ENCODE measurements at places on chromosomes 5 and 9.

- DNase-seq, result no peak
Observed at GRCh38 chr9:26945591-26945990, 1.5 kb downstream of the PLAA start.

- DNase-seq, result no peak
Observed at GRCh38 chr5:100856462-100856861, 46.6 kb downstream of the ST8SIA4 start.

- DNase-seq, result peak; percentile 92
Observed at GRCh38 chr5:132428484-132429462, 59.3 kb downstream of the SLC22A5 start.

GRCh38 chr5:62000646-62001045 is 305.4 kb upstream of the KIF2A start:
- DNase-seq, result no peak

- peak; percentile 63 for DNase-seq
Observed at GRCh38 chr9:95857124-95857523, 18.4 kb upstream of the ERCC6L2 start.

DNA sequence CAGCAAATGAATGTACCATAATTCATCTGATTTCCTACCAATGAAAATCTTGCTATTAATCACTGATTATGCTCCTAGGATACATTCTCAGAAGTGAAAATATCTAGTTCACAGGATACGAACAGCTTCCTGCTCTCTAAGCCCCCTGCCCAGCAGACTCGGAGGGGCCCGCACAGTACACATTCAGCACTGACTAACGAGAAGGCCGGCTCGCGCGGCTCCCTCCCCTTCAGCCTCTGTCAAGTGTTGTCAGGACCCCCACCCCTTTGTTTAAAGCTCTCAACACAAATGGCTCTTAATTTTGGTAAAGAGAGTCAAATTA is 82.0 kb downstream of the PRRT1B start:
- DNase-seq, result no peak

GRCh38 chr9:134455934-134456755 is 129.9 kb downstream of the RXRA start:
- peak; percentile 98 for DNase-seq

- no peak for DNase-seq
Observed at GRCh38 chr9:8857926-8858595, 1058.5 kb upstream of the DMAC1 start.

GRCh38 chr9:123866497-123866896 is 63.4 kb downstream of the DENND1A start:
- DNase-seq, result peak; percentile 26

GRCh38 chr9:93959739-93960154 is 4.6 kb upstream of the BARX1 start:
- no peak for DNase-seq

DNA sequence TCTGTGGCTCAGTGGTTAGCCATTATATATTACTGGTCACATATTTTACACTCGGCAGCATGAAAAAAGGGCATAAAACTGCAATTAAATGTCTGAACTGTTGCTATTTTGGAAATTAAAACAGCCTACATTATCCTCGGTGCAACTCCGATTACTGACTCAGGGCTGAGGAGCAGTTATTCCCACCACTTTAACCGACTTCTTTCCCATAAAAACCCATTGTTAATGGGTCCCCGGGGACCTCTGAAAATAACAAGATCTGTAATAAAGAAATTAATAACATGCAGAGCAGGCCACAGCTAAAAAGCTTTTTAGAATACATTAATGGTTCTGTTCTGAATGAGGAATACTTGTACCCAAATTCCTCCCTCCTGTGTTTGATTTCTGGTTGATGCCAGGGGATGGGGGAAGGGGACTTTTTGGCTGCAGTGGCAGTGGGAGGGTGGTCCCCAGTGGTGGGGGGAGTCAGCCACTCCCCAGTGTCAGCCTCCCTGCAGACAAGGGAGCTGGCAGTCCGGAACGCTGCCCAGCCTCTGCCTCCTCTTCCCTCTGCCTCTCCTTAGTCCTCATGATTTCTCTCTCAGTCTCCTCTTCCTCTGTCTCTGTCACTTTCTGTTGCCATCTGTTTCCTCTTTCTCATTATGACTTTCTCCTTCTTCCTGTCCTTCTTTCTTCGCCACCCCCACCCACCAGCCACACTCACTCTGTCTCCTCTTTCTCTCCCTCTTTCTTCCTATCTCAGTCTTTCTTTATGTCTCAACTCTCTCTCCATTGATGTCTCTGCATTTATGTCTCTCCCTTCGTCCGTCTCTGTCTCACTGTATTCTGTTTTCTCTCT is 59.0 kb upstream of the ZBTB43 start:
- DNase-seq, result no peak

GRCh38 chr9:92947268-92948037 is at the start of gene FGD3:
TSS of gene FGD3 (plus strand) at chr9:92947523. CDS start at chr9:92976257, 28,734 bp downstream.
- peak; percentile 30 for DNase-seq

DNA sequence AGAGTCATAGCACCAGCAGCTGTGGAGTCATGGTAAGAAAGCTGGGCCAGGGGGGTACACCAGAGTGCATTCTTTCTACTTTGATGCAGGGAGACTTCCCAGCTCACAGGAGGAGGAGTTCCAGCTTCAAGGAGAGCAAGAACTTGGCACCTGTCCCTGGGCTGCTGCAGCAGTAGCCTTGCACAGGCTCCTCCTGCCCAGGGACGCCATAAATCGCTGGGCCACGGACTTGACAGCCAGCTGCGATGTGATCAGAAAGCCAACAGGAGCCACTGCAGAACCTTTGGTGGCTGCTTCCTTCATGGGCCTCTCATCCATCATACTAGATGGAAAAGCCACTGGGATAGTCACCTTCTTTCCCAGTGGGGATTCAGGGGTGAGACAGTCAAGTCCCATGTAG is 234.7 kb downstream of the NMUR2 start:
- no peak for DNase-seq

- no peak for DNase-seq
Observed at GRCh38 chr9:98168153-98168780, 24.2 kb downstream of the CORO2A start.

DNA sequence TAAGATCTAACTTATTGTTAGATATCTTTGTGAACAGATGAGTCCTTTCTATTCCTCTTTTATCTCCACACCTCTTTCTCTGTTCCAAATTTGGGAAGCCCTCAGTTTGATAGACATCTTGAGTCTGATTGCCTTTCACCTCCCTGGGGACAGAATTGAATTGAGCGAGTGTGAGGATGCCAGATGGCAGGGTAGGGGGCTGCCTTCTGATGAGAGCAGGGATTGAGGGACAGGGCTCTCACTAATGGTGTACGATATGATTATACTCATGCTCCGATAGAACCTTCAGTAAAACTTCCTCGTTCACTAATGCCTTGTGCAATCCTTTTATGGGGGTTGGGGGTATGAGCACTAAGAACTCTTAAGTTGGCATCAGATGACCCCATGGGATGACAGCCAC is 172.1 kb upstream of the DAP start:
- DNase-seq, result no peak

GRCh38 chr9:135414293-135414692 is 65.3 kb upstream of the PPP1R26 start:
- no peak for DNase-seq

GRCh38 chr5:10775646-10776045 is 14.6 kb upstream of the DAP start:
- no peak for DNase-seq

DNA sequence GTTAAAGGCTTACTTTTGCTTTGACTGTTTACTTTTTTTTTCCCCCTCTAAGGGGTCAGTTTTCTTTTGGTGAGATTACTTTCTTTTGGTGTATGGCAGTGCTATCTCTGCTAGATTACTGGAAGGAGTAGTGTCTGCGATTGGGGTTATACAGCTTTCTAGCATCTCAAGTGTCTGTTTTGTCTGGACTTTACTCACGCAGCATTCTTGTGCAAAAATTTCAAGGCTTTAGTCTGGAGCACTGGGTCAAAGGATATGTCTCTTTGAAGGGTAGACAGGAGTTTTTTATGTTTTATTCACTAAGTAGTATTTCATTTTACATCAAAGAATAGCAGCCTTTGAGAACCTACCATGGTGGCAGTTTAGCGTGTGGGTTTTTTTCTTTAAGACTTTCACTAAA is 52.6 kb downstream of the NDUFS4 start:
- no peak for DNase-seq

- no peak for DNase-seq
Observed at GRCh38 chr9:115093520-115093919, 24.4 kb downstream of the TNC start.

GRCh38 chr9:85715587-85715986 is 26.2 kb downstream of the AGTPBP1 start:
- DNase-seq, result no peak

- no peak for DNase-seq
Observed at GRCh38 chr5:142506756-142507155, 179.1 kb downstream of the FGF1 start.

DNA sequence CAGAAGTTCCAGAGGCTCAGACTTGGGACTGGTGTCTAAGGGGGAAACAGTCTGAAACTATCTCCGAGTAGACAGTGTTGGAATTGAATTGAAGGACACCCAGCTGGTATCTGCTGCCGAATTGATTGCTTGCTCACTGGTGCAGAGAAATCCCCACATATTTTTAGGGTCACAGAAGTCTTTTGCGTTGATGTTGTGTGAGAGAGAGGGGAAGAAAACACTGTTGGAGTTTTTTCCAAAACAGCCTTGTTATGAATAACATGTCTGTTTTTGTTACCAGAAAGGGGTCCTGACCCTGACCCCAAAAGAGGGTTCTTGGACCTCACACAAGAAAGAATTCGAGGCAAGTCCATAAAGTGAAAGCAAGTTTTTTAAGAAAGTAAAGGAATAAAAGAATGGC is 81.3 kb downstream of the ALDH7A1 start:
- DNase-seq, result no peak

- DNase-seq, result no peak
Observed at GRCh38 chr5:80156156-80156555, 99.7 kb downstream of the SERINC5 start.

- DNase-seq, result no peak
Observed at GRCh38 chr5:87765009-87765408, 352.3 kb upstream of the CCNH start.

- DNase-seq, result no peak
Observed at GRCh38 chr9:132499251-132499650, 83.2 kb upstream of the BARHL1 start.

GRCh38 chr9:16628413-16628812 is 242.1 kb downstream of the BNC2 start:
- peak; percentile 9 for DNase-seq

GRCh38 chr5:154473581-154474283 is 4.3 kb downstream of the HAND1 start:
- DNase-seq, result no peak

DNA sequence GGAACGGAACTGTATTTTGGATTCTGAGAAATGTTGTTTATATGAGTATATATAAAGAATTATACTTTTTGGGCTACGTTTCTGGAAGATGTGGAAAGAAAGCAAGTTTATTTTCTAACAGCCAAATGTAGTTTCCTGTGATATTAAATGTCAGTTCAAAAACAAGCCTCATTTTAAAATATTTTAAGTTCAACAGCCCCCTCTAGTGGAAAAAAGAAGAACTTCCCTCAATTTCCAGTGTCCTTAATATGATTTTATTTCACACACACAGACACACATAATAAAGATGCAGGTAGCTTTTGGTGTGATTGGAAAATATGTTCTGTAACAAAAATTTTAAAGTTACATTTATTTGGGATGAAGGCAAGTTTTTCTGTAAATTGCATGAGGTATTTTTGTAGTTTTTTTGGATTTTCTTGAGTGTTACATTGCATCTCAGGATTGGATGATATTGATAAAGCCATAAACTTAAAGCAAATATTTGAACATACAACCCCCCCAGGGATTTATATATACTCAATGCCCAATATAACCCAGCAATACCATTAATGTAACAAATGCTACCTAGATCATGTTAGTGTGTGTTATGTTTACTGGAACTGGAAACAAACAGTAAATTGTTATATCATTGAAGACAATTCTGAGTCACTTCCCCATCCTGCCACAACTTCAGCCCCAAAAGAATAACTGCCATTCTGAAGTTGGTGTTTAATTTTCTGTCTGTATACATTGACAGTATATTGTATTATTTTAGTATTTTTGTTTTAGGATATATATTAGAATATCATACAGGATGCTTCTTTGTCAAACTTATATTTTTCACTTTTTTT is 54.0 kb downstream of the CCDC171 start:
- DNase-seq, result peak; percentile 64

GRCh38 chr5:149608936-149609545 is 27.7 kb downstream of the ARHGEF37 start:
- no peak for DNase-seq

GRCh38 chr5:1961304-1961946 is 78.7 kb upstream of the IRX4 start:
- no peak for DNase-seq

- DNase-seq, result peak; percentile 77
Observed at GRCh38 chr5:176658007-176658599, 10.8 kb downstream of the TSPAN17 start.

GRCh38 chr5:71597001-71597400 is 9.9 kb downstream of the MCCC2 start:
- no peak for DNase-seq

GRCh38 chr9:90890146-90890810 is 88.7 kb downstream of the SYK start:
- DNase-seq, result no peak

DNA sequence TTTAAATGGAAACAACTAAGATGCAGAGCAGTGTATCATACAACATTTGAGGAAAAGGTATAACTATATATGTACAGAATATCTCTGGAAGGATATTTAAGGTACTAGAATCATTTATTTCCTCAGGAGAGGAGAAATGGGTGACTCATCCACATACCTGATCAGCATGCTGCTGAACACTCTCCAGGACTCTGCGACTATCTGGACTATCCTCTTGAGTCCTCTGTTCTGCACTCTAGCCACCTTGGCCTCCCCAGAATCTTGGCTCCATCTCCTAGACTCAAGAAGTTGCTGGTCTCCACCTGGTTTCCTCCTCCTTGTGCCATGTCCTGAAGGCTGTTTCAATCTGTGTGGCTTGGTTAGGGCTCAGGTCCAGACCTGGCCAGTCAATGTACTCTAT is 8.8 kb upstream of the PRDM6 start:
- DNase-seq, result no peak

Measured in ELR (cell line).